Esophagus muscularis mucosa (tissue), 4 donors: ENCODE measurements at places on chromosomes 2 and 18. TPM values are rescaled to one million over a fixed set of nuclear protein-coding genes. Genes with fewer than 3 reads are reported as not detected.

DNA sequence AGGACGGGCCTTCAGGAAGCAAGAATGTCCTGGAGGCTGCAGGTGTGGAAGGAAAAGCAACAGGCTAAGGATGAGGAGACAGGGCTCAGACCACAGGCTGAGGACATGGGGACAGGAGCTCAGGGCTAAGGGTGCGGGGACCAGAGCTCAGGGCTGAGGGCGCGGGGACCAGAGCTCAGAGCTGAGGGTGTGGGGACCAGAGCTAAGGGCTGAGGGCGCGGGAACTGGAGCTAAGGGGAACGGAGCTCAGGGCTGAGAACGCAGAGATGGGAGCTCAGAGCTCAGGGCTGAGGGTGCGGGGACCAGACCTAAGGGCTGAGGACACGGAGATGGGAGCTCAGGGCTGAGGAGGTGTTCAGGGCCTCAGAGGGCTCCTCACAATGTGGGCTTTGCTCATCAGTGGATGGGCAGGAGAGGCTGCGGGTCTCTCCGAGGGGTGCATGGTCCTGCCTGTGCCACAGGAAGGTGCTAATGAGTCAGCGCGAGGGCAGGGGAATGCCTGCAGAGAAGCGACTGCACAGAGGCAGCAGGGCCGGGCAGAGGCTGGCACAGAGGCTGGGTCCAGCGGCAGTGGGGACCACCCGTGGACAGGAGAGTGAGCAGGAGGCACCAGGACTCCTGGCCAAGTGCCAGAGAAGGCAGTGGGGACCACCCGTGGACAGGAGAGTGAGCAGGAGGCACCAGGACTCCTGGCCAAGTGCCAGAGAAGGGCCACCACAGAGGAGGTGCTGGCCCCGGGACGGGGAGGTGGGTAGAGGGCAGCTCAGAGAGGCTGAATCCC is 271.7 kb downstream of the TWIST2 start:
- no peak overlapping the region for H3K27ac ChIP-seq
- no peak overlapping the region for H3K4me3 ChIP-seq
- DNase-seq = no peak
- peaks cover 14% of the 10 kb centered on the region for H3K4me1 ChIP-seq
- H3K27me3 ChIP-seq = no peaks in the 10 kb centered on the region

DNA sequence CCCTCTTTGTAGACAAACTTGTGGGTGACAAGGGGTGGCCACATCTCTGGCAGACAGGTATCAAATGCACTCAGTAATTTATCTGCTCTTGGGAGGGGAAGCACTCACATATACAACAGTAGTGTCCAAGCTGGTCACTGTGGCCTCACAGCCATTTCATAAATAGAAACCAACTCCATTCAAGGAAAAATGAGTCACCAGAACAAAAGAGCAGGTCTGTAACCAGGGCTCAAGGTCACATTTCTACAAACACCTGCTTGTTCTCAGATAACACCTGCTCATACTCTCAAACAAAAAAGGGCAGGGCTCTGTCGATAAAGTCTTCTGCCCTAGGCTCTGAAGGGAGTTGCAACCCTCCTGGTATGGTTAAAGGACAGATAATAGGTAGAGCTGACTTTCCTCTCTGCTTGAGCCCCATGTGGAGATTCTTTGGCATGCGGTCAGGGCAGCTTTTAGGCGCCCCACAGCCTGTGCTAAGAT is 459.0 kb downstream of the BCL11A start:
- no peaks in the 10 kb centered on the region for H3K36me3 ChIP-seq
- no peak for DNase-seq
- no peak overlapping the region for H3K27ac ChIP-seq
- no peaks in the 10 kb centered on the region for H3K4me1 ChIP-seq

GRCh38 chr18:67425672-67426071 is 90.8 kb downstream of the DSEL start:
- DNase-seq = no peak
- no peak overlapping the region for H3K27ac ChIP-seq
- no peaks in the 10 kb centered on the region for H3K4me1 ChIP-seq
- no peaks in the 10 kb centered on the region for H3K36me3 ChIP-seq
- no peak overlapping the region for H3K4me3 ChIP-seq
- no peaks in the 10 kb centered on the region for H3K27me3 ChIP-seq

DNA sequence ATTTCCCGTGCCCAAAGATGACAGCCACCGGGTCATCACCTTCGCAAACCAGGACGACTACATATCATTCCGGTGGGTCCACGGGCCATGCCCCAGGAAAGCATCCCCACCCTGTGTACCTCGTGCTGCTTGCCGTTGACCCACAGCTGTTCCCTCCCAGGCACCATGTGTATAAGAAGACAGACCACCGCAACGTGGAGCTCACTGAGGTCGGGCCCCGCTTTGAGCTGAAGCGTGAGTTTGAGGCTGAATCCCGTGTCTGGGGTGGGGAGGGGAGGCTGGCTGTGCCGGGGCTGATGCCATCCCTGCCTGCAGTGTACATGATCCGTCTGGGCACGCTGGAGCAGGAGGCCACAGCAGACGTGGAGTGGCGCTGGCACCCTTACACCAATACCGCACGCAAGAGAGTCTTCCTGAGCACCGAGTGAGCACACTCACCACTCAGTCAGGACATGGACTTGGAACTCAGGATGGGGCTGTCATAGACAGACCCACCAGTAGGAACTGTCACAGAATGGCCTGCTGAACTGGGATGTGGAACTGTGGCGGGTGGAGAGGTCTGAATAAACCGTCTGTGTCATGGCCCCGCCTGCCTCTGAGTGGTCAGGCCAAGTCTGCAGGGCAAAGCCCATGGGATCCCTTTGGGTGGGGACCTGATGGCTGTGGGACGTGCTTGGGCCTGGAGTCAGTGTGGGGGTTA is 3.5 kb downstream of the IMP4 start:
- H3K4me1 ChIP-seq = peaks cover 20% of the 10 kb centered on the region
- H3K27me3 ChIP-seq = no peaks in the 10 kb centered on the region
- peak; percentile 39 for DNase-seq
- no peak overlapping the region for H3K4me3 ChIP-seq
- H3K27ac ChIP-seq = no peak overlapping the region

DNA sequence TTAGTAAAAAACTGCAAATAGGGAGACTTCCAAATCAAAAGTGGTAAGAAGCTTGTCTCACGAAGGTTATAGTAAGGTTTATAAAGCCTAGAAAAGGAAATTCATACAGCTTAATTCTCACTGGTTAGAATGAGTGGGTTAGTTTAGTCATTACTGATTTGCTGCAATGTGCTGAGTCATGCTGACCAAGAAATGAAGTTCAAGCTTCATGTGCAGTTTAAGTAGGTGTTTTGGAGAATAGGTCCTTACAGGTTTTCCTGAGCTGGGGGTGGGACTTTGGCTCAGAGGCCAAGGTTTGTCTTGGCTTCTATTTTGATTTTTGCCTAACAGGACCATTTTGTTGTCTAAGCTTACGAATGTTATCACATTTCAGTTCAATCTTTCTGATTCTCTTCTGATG is 15.1 kb downstream of the CLIP4 start:
- H3K4me1 ChIP-seq = peaks cover 56% of the 10 kb centered on the region
- peak overlapping the region; percentile 69 for H3K27ac ChIP-seq
- H3K27me3 ChIP-seq = no peaks in the 10 kb centered on the region
- peaks cover 6% of the 10 kb centered on the region for H3K36me3 ChIP-seq
- no peak for DNase-seq
- no peak overlapping the region for H3K4me3 ChIP-seq

DNA sequence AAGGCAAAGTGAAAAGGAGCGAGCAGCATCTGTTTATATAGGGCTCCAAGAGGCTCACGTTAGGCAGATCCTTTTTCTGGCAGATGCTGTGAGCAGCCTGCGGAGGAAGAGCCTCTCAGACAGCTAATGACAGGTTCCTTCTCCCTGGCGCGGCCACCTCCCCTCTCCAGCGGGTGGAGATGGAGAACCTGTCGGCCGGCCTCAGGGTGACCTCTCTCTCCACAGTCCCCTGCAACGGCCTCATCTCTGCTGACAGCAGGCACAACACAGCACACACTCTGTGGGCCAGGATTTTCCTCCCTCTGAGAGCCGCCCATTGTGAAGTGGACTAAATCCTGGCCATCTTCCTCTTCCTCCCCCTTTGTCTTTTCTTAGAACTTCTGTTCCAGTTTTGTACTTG is 119.8 kb downstream of the PRKCE start:
- H3K27me3 ChIP-seq = no peaks in the 10 kb centered on the region
- peaks cover 34% of the 10 kb centered on the region for H3K4me1 ChIP-seq
- peak overlapping the region; percentile 80 for H3K27ac ChIP-seq
- no peak for DNase-seq

- H3K4me3 ChIP-seq = no peak overlapping the region
- H3K27ac ChIP-seq = no peak overlapping the region
- H3K4me1 ChIP-seq = no peaks in the 10 kb centered on the region
- no peaks in the 10 kb centered on the region for H3K27me3 ChIP-seq
- no peaks in the 10 kb centered on the region for H3K36me3 ChIP-seq
These were observed 4.7 kb downstream of the GNLY start for GRCh38 chr2:85698880-85699254.

DNA sequence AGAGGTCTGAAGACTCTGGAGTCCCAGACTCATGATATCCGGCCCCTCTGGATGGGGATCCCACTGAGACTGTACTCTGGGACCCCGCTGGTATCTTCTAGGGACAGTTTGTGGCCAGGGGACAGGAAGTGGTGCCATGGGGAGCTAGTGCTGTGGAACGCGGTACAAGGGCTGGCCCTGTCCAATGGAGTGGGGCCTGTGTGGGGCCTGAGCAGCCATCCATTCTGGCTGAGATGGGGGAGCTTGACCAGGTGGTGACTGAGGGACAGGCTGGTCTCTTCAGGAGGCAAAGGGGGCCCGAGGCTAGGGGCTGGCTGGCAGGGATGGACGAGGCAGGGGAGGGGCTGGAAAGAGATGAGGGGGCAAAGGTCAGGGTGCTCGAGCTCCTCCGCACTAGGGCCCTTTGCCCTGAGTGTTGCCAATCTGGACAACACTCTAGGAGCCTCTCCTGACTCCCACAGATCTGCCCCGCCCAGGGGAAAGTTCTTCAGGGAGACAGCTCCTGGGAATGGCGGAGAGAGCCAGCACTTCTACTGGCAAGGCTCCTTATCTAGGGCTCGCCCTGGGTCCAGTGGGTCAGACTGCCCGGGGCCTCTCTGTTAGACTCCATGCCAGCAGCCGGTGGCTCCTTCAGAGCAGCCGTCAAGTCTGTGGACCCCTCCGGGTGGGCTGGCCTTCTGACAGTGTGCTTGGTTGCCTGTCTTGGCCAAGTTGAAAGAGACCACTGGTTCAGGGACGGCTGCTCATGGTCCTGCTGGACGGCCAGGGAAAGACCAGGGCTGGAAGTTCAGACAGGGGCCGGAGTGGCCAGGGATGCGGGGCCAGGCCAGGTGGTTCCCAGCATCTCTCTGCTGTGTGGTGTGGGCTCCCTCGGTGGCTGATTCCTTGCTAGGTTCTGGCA is 12.3 kb downstream of the MALL start:
- H3K4me1 ChIP-seq = peaks cover 43% of the 10 kb centered on the region
- no peaks in the 10 kb centered on the region for H3K36me3 ChIP-seq
- peak overlapping the region; percentile 74 for H3K27ac ChIP-seq
- peak; percentile 57 for DNase-seq

DNA sequence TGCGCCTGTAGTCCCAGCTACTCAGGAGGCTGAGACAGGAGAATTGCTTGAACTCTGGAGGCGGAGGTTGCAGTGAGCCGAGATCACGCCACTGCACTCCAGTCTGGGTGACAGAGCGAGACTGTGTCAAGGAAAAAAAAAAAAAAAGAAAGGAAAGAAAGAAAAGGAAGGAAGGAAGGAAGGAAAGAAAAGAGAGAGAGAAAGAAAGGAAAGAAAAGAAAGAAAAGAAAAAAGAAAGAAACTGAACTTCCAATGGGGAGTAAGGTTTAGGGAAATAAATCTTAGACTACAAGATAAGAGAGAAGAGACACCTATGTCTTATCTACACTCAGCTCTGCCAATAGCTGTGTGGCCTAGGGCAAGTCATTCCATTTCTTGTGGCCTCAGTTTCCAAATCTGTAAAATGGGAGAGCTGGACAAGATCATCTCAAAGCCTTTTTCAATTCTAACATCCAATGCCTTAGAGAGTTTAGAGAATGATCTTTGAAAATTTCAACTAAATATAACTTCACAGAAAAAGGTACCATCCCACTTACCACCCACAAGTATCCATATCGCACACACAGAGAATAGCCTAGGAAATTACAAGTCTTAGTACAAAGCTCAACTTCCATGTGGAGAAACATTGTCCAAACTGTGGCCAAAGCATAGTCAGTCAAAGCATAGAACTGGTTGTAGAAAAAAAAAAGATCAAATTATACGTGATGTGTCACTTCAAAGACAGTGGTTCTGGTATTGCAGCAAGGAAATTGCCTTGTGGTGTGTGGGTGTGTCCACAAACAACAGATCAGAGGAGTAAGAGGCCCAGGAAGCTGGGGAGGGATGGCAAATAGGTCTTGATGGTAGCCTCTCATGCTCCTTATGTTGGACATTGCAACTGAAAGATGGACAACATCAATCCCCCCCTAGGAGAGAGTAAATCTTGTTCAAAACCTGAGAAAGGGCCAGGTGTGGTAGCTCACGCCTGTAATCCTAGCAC is 42.4 kb downstream of the SLC14A2 start:
- no peak overlapping the region for H3K4me3 ChIP-seq
- H3K36me3 ChIP-seq = no peaks in the 10 kb centered on the region
- H3K27me3 ChIP-seq = no peaks in the 10 kb centered on the region
- no peaks in the 10 kb centered on the region for H3K4me1 ChIP-seq
- H3K27ac ChIP-seq = no peak overlapping the region

GRCh38 chr2:195049372-195050031 is 607.5 kb upstream of the SLC39A10 start:
- no peaks in the 10 kb centered on the region for H3K27me3 ChIP-seq
- no peak overlapping the region for H3K27ac ChIP-seq
- H3K4me3 ChIP-seq = no peak overlapping the region
- DNase-seq = no peak
- H3K36me3 ChIP-seq = no peaks in the 10 kb centered on the region

DNA sequence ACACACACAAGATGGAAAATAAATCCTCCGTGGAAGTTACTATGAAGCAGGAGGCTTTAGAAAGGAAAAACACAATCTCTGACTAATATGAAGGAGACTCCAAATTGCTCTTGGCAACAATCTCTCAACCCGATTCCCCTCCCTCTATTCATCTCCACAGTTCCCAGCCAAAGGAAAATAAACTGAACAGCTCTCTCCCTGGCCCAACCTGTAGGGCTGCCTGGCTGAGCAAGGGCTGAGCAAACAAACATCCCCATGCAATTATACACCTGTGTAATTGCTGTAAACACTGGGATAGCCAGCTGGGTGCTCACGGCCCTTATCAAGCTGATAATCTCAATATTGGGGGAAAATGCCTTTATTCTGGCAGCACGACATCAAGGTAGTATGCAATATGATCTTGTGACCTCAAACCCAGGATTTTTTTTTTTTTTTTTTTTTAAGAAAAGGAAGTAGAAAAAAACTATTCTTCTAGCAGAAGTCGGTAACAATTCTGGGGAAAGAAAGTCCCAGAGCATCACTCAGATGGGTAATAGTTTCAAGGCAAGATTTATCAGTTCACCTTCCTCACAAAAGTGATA is 203.3 kb upstream of the SMAD2 start:
- peak overlapping the region; percentile 54 for H3K27ac ChIP-seq
- H3K4me3 ChIP-seq = no peak overlapping the region

C2orf78 gene
- not detected for total RNA-seq

MC5R gene
- total RNA-seq = not detected

CCDC141 gene
- total RNA-seq = 4.6 TPM

ALLC gene
- total RNA-seq = not detected

LONRF2 gene
- 33.6 TPM for total RNA-seq

ZAP70 gene
- 1.6 TPM for total RNA-seq

ITPRIPL1 gene
- 0.66 TPM for total RNA-seq

DUSP28 gene
- 7.3 TPM for total RNA-seq
